ENCODE measurements at places on chromosomes 1 and 21.

DNA sequence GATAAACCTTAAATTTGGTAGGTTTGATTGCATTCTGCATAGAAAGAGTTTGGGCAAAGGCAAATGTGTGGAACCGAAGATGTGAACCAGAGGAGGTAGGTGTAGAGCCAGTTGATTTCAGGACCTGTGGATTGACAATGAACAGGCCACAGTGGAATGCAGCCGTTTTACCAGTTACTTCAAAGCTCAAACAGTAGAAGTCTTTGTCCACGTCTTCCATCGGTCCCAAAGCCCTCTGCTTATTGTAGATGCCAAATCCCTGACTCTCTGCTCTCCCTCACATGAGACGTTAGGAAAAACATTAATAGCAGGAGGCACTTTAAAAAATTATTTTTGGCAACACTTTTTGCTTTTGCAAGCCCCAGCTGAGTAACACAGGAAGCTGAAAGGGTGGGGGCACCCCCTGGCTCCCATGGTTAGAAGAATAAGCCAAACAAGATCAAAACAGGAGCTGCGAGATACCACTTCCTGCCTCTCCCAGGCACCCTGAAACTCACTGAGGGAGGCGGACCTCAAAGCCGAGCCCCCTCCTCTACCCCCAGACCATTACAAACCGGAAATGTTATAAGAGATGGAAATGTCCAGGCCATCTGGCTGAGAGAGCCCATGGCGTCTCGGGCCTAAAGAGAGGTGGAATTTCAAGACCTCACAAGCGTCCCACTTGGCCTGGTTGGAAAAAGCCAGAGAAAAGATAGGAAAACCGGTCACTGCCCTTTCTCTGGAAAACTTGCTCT is 13.5 kb downstream of the TRAF3IP3 start:
- DNase-seq = peak; percentile 58

GRCh38 chr1:243394601-243395464 is 139.0 kb downstream of the SDCCAG8 start:
- no peak for DNase-seq

GRCh38 chr1:53547231-53547790 is 88.1 kb downstream of the DMRTB1 start:
- no peak for DNase-seq

GRCh38 chr21:39046236-39046916 is 136.9 kb downstream of the PSMG1 start:
- no peak for DNase-seq

GRCh38 chr1:1521331-1521730 is 9.4 kb downstream of the ATAD3A start:
- no peak for DNase-seq

GRCh38 chr1:243315455-243315854 is 59.6 kb downstream of the SDCCAG8 start:
- no peak for DNase-seq

DNA sequence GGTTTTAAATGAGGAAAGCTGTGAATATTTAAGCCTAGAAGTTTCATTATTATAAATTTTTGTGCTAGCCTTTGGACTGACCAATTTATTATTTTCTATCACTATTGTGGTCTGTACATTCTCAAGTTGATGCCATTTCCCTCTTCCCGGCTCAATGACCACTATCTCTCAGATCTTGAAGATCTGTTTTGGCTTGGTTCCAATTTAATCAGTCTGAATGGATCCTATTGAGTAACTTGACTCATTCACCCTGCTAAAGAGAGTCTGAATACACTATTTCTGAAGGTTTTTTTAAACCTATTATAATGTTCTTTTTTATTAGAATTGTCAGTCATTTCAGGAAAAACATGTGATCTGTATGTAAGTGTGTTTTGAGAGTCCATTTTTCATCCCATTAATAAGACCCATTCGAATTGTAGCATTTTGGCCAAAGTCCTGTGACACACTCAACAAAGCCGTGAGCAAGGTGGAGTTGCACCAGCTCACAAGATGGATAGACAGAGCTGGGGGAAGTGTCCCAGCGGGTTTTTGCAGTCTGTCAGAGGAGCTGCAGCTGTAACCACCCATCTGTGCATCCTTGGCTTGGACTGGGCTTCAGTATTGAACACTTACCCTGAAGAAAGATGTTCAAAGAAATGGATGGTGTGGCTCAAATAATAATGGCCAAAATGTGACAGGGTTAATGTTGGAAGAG is 145.6 kb downstream of the NFIA start:
- DNase-seq = no peak

- DNase-seq = no peak
Observed at GRCh38 chr1:94974824-94975223, 47.9 kb upstream of the CNN3 start.

- no peak for DNase-seq
Observed at GRCh38 chr1:205633421-205633976, 1.7 kb upstream of the ELK4 start.

- peak; percentile 38 for DNase-seq
Observed at GRCh38 chr1:35577071-35577998, 4.2 kb downstream of the TFAP2E start.

DNA sequence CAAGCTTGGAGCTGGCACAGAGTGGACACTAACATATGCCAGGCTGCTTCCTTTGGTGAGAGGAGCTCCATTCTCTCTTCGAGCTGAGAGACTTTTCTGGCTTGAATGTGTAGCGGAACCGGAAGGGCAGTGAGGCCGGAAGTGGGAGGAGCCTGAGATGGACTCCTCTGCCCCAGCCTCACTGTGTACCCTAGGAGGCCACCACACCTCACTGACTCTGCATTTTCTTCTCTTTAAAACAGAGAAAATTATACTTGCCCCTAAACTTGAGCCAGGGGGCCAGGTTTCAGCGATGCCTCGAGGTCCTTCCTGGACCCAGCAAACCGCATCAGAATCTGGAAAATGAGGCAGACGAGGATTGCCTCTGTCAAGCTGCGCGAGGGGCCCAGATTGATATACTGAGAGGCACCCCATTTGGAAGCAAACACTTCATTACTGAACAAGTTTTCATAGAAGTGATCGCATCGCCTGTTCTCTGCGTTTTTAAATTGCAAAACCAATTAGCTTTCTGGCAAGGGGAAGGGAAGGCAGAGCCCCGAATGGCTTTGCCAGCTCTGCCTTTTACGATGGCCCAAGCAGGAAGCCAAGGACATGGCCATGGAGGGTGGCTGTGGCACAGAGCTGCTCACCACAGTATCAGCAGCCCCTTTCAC is 708.1 kb downstream of the PTPRU start:
- no peak for DNase-seq

GRCh38 chr1:82836973-82837680 is 1036.4 kb downstream of the ADGRL2 start:
- no peak for DNase-seq

- no peak for DNase-seq
Observed at GRCh38 chr21:37790905-37791304, 125.4 kb downstream of the KCNJ6 start.

- DNase-seq = no peak
Observed at GRCh38 chr1:221543529-221544120, 198.3 kb downstream of the DUSP10 start.

DNA sequence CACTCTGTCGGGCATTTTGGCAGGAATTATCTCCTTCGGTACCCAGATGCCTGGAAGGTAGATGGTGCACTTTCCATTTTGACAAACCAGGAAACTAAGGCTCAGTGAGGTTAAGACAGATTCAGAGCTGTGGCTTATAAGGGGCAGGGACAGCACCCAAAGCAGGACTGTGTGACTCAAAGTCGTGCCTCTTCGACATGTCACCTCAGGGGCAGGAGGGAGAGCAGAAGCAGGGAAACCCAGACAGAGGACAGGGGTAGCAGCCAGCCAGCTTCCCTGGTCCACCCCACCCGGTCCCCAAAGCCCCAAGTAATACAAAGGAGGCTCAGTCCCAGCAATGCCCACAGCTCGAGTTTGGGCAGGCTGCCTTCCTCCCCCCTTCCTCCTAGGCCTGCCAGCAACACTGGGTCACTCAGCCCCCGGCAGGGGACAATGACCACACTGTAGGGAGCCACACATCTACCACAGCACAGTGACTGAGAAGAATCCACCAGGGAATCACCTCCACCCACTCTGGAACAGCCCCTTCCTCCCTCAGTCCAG is 2.5 kb downstream of the RHOC start:
- DNase-seq = no peak

GRCh38 chr1:192448026-192448578 is 127.5 kb upstream of the RGS1 start:
- DNase-seq = no peak

- DNase-seq = no peak
Observed at GRCh38 chr1:112727716-112728115, 12.6 kb upstream of the PPM1J start.

DNA sequence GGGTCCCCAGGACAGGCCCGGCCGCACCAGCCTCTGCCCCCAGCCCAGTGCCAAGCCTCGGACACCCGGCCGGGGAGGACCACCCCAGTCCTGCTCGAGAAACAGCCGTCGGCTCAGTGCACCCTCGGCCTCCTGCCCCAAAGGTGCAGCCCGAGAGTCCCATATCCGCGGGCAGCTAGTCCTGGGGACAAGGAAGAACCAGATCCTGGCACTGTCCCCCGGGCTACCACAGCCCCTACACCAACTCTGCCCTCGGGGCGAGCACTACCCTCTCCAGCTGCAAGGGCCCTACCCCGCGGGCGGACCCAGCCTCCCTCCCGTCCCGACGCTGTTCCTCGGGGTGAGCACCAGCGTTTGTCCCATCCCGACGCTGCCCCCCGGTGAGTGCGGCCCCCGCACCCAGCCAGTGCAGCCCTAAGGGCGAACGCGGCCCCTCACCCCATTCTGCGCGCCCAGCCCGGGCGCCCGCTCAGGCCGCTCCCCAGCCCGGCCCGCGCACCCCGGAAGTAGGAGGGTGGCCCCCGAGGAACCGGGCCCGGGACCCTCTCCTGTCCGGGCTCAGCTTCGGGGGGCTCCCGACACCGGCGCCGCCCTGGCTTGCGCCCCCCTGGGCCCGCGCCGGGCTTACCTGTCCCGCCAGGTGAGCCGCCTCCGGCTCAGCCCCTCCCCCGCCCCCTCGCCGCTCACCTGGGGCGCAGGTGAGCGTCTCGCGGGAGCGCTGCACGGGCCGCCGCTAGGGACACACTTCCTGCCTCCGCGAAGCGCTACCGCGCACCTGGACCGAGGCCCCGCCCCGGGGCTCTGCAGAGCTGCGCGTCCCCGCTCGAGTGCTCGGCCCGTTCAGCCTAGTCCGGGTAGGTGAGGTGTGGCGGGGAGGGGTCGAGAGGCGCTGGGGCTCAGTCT is at the start of gene KDF1:
KDF1 (minus strand) TSS at position 747 of the 903 bp plus-strand sequence. CDS start 8,088 bp downstream, outside the sequence.
- DNase-seq = peak; percentile 28

- no peak for DNase-seq
Observed at GRCh38 chr1:98294127-98294526, 367.4 kb upstream of the SNX7 start.

GRCh38 chr1:164704954-164705353 is 146.0 kb downstream of the PBX1 start:
- DNase-seq = no peak

DNA sequence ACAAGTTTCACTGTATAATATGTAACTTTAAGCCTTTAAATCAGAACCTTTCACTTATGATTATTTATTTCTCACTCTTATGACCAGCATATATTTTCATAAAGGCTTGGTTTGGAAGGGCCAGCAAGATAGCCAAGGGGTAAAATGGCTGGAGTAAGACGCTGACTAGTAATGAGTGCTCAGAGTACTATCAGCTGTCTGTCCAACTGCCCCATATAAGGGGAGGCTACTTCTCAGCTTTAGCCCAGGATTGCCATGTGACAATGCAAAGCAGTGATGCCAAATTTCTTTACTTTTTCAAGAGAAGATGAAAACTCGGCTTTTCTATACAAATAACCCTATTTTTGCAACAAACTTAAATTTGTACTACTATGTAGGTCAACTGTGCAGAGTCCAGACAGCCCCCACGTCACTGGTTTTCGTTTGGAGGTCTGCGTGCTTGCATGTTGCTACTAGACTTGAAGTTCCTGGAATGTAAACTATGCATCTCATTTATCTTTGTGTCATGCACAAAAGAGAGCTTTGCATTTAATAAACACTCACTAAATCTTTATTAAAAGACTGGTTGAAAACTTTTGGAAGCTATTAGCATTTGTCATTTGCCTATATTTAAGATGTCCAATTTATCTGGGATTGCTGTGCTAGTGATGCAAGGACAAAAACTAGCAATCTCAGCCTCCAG is 110.4 kb downstream of the TNFSF18 start:
- no peak for DNase-seq

DNA sequence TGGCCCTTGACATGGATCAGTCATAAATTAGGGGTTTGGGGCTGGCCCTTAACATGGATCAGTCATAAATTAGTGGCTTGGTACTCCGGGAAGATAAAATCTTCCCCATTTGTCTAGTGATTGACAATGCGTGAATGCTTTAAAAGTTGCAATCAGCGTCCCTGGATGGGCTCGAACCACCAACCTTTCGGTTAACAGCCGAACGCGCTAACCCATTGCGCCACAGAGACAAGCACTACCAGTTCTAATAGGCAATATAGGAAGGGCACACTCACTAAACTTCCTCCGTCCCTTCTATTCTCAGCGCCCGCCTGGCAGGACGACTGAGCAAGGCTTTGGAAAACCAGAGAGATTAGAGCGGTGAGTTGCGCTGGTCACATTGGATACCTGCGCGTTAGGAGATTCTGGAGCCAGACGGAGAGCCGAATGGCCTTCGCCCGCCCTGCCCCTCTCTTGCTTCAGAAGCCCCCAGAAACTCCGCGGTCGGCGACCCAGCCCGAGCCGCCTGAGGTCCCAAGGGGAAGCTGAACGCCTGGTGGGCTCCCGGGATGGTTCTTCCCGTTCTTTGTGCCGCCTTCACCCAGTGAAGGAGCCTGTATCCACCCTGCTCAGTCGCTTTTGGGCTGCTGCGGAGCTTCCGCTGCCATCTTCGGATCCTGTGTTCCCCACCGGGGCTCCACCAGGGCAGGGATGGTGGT is 235.9 kb downstream of the FAM72C start:
- DNase-seq = no peak

DNA sequence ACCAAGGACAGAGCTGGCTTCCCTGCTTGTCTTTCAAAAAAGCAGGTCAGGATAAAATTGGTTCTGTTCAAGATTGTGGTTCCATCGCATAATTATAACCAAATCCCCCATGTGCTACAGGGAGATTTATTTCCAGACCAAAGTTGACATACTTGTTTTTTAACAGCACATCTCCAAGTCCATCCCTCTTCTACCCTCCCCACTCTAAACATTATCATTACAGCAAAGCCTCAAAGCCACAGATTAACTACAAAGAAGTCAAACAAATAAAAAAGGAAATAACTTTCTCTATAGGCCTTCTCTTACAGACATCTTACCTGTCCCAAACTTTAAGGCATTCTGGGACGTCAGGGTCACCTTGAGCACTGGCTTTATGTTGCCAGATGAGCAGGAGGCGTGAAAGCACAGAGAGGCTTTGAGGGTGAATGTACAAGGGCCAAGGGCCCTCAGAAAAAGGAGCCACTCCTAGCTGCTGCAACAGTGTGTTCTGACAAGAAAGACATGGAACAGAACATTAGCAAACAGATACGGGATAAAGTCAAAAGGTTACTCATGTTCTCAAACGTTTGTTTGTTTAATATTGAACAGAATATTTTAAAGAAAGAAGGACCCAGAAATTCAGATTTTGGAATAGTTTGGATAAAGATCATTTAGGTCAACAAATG is 31.2 kb downstream of the UBR4 start:
- DNase-seq = no peak

GRCh38 chr1:208110296-208110695 is 133.9 kb downstream of the PLXNA2 start:
- no peak for DNase-seq
